CD4-positive, alpha-beta T cell treated with Interleukin-21 for 1 hour (primary cell): ENCODE measurements at places on chromosomes 5 and 9.

- no peak for DNase-seq
Measured at GRCh38 chr5:13934125-13934524, 10.4 kb downstream of the DNAH5 start.

- DNase-seq = no peak
Measured at GRCh38 chr9:104506565-104506964, 2.5 kb downstream of the OR13F1 start.

- DNase-seq = no peak
Measured at GRCh38 chr5:163677092-163677491, 171.7 kb downstream of the MAT2B start.

- no peak for DNase-seq
Measured at GRCh38 chr9:81370650-81371049, 318.7 kb downstream of the TLE1 start.

DNA sequence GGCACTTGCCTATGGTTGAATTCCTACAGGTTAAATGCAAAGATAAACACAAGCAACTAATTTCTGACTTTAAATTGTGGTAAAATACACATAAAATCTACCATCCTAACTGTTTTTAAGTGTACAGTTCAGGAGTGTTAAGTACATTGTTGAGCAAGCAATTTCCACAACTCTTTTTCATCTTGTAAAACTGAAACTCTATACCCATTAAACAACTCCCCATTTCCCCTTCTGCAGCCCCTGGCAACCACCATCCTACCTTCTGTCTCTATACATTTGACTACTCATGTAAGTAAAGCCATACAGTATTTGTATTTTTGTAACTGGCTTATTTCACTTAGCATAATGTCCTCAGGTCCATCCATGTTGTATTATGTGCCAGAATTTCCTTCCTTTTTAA is 38.5 kb upstream of the STX17 start:
- DNase-seq = no peak

DNA sequence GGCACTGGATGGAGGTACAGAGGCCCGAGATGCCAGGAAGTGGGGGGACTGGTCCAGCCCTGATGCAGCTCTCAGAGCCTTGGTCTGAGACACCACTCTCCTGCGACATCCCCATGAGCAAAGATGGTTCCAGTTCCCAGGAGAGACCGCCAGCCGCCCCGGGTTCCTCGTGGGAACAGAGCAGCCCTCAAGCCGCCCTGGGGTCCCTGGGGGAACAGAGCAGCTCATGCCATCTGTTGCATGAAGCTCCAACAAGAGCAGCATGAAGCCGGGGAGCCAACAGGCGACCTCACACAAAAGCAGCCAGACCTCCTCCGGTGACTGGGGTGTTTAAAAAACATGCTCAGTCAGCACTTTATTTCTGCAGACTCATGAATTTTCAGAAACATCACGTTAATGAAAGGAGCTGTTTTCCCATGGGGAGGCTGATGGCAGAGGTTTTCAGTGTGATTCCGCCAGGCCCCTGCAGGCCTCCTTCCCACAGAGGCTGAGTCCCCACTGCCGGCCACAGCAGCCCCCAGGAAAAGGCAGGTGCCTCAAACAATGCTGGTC is 6.2 kb downstream of the SLC6A18 start:
- no peak for DNase-seq

DNA sequence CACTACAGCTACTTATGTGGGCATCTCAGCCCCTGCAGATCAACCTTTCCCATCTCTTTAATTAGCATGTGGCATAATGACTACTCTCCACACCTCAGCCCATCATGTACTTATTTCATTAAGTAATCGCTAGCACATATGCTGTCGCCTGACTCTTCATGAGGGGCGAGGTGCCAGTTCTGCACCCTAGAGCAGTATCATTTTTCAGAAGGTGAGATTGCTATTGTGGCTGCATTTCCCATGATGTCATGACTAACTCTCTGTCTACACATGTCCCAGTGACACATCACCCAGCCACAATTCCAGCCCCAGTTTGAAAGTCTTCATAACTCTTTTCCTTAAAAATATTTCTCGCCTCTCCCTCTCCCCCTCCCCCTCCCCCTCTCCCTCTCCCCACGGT is 7.6 kb upstream of the F2RL1 start:
- DNase-seq = no peak

GRCh38 chr5:10034001-10034400 is 215.7 kb downstream of the ATPSCKMT start:
- no peak for DNase-seq

DNA sequence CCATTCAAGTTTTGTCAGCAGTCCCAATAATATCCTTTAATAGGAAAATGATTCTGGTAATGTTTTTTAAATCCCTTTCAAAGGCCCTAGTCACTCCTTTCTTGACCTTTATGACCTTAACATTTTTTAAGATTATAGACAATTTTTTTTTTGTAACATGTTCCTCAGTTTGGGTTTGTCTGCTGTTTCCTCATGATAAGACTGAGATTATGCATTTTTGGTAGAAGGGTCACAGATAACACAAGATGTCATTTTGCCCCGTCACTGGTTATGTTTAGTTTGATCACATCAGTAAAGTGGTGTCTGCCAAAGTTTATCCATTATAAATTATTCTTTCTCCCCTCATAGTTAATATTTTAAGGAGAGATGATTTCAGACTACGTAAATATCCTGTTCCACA is 16.0 kb upstream of the PTPDC1 start:
- DNase-seq = no peak

GRCh38 chr5:158115468-158115867 is 256.5 kb upstream of the CLINT1 start:
- DNase-seq = no peak

DNA sequence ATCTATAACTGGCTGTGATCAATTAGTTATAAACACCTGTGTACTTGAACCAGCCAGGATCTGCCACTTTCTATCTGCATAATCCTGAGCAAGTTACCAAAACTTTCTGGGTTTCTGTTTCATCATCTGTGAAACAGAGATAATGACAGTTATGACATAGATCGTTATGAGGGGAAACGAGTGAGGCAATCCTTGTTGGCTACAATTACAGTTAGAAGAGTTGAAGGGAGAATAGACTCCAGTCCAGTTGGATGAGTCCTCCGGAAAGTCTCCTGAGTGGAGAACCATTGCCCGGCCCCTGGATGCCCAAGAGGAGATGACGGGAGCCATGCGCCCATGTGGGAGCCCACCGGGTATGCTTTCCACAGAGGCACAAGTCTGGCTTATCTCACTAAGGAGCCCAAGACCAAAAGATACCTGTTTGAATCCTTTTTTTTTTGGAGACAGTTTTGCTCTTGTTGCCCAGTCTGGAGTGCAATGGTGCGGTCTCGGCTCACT is 4.5 kb downstream of the PDE6A start:
- no peak for DNase-seq

GRCh38 chr5:2385818-2386217 is 365.7 kb downstream of the IRX2 start:
- no peak for DNase-seq

DNA sequence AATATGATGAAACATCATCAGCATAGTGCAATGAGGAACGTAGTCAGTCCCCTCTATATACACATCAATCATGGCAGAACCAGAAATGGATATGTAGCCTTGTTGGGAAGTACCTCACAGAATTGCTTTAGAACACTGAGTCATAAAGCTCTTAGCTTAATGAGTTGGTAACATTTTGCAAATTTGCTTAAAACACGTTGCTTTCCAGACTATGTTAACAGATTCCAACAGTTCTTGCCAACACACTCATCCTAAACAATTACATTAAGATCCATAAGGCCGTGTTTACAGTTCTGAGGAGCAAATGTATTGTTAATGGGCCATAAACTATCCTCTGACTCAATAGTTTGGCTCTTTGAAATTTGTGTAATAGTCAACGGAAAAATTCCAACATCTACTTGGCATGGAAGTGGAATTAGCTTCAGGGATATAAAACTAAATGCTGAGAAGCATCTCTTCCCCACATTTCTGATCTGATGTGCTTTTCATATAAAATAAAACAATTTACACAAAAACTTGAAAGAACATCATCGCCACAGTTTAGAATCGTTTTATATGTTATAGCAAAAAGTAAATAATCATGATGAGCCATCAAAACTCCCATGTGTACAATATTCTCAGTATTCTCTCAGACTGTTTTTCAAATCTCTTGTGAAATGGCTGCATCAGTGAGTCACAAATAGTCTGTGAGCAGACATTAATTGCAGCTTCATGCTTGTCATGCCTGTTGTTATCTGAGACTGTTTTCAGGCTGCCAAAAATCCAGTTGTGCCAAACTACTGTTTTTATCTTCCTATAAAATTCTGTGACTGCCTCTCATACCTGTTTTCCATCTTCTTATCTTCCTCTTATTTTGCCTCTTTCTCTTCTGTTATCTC is 291.9 kb downstream of the COX7C start:
- DNase-seq = no peak

DNA sequence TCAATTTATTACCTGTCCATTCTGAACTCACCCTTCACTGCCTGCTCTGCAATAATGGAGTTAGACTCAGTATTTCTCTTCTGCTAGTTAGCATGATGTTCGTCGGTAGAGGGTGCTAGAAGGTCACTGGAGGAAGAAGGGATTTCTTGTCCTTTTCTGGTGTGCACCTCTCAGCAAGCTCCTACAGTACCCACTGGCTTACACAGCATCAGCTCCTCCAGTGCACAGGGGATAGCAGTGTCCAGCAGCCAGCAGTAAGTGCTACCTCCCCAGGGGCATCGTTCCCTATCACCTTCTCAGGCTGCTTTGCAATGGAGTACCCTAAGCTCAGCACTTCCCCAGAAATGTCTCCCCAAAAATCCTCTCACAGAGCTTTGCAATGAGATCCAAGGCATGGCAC is 45.9 kb upstream of the APC start:
- DNase-seq = peak; percentile 26

DNA sequence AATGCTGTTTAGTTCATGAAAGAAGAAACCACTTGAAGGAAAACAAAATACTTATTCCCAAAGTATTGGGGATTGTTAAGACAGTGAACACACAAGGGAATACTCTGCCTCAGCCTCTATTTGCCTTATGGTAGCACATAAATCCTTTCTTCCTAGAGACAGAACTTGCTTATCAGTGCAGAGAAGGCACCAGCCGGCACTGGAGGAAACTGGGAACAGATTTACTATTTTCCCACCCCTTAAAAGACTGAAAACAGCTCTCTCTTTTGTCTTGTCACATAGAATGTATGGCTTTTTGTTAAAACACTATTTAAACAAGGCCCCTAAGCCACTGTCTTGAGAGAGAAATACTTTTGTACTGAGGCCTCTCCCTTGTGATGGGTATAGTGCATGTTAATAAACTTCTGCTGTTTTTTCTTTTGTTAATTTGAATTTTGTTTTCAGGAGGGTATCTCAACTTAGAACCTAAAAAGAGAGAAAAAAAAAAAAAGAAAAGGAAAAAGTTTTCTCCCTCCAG is 40.7 kb upstream of the EDIL3 start:
- DNase-seq = no peak

DNA sequence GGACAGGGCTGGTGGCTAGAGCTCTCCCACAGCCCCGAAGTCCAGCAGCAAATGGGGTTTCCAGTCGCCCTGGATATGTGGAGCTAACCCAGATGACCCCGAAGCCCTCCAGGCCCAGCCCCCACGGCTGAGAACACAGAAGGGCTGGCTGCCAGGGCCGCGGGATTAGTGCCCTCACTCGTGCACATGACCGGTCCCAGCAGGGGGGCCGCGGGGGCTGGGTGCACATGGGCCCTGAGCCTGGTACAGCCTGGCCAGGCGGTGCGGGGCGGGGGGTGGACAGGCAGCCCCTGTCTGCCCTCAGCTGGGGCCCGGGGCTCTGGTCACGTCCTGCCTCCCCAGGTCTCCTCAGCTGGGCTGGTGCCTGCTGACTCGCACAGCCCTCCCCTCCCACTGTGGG is 5.9 kb downstream of the SSNA1 start:
- no peak for DNase-seq

DNA sequence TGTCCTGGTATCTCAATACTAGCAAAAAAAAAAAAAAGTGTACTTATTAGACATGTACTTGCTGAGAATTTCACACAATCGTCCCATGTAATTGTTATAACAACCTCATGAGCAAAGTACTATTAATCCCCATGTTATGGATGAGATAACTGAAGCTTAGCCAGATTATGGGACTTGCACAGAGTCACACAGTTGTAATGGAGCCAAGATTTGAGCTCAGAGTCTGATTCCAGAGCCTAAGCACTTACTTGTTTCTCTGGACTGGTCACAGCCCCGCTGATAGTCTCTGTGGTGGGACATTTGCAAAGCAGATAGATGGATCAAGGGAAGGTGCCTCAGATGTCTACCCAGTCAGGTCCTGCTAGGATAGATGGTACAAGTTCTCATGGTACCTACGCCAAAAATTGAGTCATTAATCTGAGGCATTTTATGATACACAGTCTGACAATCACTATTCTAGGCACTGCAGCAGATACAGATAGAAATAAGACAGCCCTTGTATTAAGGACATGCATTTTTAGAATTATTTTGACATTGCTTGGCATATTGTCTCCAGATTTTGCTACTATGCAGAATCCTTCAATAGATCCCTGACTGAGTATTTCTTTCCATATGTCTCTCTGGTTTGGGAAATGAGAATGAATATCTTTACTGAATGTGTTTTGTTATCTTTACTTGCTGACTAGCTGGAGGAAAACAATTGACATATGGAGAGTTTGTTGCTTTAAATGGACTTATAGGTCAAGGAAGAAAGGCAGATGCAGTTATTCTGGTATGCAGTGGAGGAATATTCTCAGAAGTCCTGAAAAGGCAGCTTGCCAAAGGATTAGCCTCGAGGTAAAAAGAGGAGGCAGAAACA is 149.5 kb downstream of the ADAMTSL1 start:
- DNase-seq = no peak

- no peak for DNase-seq
Measured at GRCh38 chr9:99178912-99179872, 42.5 kb downstream of the ALG2 start.

GRCh38 chr5:44331471-44332050 is 57.7 kb downstream of the FGF10 start:
- DNase-seq = no peak

GRCh38 chr5:140240987-140241706 is 61.8 kb downstream of the PFDN1 start:
- DNase-seq = no peak

DNA sequence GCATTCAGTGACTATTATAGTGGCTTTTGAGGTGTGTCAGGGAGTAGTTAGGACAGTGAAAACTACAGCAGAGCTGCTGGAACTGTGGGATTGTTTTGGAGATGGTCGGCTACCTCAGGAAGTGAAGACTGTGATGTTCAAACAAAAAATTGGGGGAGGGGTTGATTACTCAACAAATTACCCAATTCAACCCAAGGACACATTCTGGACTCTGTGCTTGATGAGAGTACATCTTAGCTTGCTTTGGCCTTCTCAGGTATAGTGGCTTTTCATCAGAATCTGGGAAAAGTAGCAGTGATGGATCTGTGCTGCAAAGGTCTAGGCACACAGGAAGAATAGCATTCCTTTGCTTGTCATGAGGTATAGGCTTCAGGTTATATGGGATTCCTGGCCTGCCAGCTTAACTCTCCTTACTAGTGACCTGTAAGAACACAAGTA is 47.0 kb downstream of the SLC44A1 start:
- DNase-seq = no peak

- no peak for DNase-seq
Measured at GRCh38 chr5:169631360-169631759, 5.7 kb upstream of the DOCK2 start.

GRCh38 chr9:75432888-75433287 is 344.6 kb downstream of the OSTF1 start:
- no peak for DNase-seq

GRCh38 chr9:98880311-98881015 is 63.2 kb upstream of the COL15A1 start:
- DNase-seq = no peak

GRCh38 chr9:126844085-126844484 is 16.4 kb upstream of the ZBTB34 start:
- DNase-seq = no peak
